Progenitor cell of endocrine pancreas (in vitro differentiated cells): ENCODE measurements at places on chromosomes 6 and 20.

GRCh38 chr6:122184401-122184827 is 215.0 kb upstream of the HSF2 start:
- no peak for DNase-seq

DNA sequence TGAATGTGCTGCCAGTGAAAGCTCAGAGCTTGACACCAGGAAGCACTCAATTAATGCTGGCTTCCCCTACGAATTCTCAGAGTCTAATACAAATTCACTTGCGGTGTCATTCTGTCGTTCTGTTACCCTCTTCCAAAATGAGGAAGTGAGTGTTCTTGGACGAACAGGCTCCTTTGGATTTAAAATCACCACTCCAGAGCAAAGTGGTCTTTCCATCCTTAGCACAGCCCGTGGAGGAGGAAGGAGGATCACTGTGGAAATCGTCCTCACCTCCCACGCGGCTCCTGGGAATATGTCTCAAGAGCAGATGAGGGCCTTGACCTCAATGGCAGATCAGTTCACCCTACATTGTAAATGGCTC is 41.7 kb downstream of the RIOK1 start:
- no peak for DNase-seq

- DNase-seq = no peak
Observed at GRCh38 chr20:24432046-24432442, 37.4 kb upstream of the SYNDIG1 start.

DNA sequence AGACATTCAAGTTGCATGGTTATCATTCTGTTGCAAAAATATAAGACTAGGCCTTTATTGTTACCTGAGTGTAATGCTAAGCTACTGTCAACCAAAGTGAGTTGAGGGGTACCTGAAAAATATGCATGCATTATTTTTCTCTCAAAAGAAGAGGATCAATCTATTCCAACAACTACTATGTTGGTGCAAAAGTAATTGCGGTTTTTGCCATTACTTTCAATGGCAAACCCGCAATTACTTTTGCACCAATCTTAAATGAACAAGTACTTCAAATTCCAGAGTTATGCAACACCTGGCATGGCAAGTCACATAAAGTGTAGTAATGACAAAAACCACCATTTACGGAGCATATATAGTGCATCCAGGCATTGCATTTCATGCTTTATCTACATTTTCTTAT is 307.0 kb upstream of the NOX3 start:
- DNase-seq = no peak

DNA sequence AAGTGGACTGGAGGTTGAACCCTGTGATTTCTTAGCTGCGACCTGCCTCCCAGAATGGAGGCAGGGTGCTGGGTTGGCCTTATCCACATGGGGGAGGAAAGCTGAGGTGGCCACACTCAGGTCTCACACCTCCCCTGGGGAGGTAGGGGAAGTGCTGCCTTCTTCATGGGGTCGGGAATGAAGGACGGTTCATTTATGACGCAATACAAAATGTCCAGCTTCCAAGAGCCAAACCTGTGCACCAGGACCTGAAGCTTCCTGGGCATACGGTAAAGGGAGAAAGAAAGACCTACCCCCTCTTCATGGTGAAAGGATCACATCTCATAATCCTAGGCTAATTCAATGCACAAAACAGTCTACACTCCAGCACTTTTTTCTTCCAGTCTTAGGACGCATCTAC is 150.6 kb upstream of the CDYL start:
- no peak for DNase-seq

DNA sequence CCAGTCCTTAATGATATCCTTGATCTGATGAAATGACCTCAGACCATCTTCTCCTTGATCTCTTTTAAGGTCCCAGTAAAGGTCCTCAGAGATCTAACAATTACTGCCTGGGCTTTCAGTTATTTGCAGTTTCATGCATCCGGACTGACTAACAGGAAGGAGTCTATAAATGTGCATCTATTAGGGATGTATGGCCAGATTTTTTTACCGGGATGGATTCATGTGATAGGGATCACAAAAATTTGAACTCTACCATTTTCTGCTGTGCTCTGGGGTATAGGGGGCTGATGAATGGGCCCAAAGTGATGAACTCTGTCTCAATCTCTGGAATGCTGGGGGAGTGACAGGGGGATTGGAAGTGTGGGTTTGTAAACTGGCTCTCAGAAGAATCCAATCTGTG is 36.2 kb upstream of the SCUBE3 start:
- DNase-seq = no peak

DNA sequence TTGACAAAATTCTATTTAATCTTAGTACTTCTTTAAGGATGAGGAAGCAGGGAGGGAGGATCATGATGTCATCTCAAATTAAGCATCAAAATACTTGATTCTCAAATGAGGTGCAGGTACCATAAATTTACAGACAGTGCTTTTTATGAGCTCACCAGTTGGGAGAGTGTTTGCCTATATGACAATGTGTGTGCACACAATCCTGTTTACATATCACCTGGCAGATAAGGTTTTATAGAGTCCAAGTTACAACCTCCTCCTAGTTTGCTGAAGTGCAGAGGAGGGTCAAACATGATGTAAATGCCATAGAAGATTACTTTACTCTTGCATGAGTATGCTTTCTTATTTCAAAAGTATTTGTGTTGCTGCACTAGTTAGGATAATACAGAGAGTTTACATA is 6.4 kb downstream of the ATXN1 start:
- DNase-seq = no peak

DNA sequence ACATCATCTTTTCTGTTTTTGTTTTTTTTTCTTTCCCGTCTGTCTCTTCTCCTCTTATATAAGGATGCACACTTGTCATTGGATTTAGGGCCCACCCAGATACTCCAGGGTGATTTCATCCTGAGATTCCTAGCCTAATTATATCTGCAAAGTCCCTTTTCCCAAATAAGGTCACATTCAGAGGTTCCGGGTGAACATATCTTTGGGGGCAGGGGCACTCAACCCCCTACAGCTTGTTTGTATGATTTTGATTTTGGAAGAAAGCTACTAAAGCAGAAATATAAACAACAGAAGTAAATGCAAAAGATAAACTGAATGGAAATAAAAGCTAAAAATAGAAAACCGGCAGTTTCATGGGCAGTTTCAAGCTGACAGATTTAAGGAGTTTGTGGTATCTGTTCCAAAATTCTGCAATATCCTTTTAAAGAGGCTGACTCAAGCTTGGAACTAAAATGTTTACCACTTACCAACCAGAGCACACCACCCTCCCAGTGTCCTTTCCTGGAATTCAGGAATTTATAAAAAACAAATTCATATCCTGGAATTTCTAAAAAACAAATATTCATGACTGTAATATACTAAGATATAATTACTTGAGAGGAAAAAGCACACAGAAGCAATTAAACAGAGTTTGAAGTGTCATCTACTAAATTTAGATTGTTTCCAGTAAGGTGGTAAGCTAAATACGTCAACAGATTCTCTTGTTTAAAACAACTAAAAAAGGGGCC is 100.0 kb upstream of the CARMIL1 start:
- DNase-seq = no peak

GRCh38 chr6:5237805-5238204 is 22.9 kb downstream of the LYRM4 start:
- DNase-seq = no peak

GRCh38 chr20:41649489-41649888 is 31.3 kb upstream of the CHD6 start:
- DNase-seq = no peak

DNA sequence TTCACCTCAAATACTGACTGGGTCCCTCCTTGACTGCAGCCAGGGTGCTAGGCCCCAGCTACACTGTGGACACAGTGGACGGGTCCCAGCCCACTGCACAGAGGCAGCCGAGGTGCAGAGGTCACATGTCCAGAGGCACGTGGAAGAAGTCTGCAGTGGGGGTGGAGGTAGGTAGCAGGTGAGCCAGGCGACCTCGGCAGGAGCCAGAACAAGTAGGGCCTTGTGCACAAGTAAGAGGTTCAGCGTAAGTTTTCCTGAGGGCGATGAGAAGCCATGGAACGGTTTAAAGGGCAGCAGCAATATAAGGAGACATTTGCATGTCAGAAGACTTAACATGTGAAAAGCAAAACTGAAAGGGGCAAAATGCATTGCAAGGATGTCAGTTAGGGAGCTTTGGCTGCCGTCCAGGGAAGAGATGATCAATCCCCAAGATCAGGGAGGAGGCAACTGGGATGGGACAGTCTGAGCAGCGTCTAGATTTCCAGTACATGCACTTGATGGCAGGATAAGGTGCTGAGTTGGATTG is 49.7 kb upstream of the SNX9 start:
- DNase-seq = no peak

DNA sequence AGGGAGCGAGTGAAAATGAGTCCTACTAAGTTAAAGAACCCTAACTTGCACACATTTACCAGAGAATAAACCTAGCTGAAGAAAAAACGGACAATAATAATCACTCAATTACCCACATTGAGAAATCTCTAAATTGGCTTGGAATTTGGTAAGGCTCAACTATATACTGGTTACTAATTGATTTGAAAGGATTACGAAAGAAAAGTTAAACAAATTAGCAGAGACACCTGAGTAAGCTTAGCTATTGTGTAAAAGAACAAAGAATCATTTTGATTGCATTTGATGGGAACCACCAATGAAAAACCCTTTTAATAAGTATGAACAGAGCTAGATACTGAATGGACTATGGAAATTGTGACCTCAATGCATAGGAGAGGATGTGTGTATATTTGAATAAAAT is 118.6 kb upstream of the ADGRF1 start:
- DNase-seq = no peak

DNA sequence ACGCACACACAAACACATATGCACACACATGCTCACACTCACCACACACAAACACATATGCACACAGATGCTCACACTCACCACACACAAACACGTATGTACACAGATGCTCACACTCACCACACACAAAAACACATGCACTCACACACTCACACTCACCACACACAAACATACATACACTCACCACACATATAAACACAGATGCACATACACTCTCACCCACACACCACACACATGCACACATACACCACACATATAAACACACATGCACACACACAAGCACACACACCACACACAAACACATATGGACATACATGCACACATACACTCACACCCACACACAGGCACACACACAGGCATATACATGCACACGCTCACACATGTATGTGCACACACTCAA is 112.3 kb downstream of the ERMARD start:
- DNase-seq = no peak

- no peak for DNase-seq
Observed at GRCh38 chr20:21004386-21005076, 101.6 kb downstream of the LINC00237 start.

DNA sequence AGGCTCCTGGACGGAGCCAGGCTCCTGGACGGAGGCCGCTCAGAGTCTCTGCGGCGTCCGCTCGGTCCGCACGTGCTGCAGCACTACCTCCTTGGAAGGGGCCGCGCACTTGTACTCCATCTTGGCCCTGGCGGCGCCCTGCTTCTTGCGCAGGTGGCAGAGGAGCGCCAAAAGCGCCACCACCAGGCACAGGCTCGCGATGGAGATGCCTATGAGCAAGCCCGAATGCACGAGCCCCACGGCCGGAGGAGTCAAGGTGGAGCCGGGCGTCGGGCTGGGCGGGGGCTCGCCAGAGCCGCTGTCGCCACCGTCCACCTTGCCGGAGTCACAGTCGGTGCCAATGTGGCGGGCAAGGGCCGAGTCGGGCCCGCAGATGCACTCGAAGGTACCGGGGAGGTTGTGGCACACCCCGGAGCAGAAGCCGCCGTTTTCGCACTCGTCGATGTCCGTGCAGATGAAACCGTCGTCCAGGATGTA is 1.7 kb downstream of the THBD start:
- DNase-seq = no peak

DNA sequence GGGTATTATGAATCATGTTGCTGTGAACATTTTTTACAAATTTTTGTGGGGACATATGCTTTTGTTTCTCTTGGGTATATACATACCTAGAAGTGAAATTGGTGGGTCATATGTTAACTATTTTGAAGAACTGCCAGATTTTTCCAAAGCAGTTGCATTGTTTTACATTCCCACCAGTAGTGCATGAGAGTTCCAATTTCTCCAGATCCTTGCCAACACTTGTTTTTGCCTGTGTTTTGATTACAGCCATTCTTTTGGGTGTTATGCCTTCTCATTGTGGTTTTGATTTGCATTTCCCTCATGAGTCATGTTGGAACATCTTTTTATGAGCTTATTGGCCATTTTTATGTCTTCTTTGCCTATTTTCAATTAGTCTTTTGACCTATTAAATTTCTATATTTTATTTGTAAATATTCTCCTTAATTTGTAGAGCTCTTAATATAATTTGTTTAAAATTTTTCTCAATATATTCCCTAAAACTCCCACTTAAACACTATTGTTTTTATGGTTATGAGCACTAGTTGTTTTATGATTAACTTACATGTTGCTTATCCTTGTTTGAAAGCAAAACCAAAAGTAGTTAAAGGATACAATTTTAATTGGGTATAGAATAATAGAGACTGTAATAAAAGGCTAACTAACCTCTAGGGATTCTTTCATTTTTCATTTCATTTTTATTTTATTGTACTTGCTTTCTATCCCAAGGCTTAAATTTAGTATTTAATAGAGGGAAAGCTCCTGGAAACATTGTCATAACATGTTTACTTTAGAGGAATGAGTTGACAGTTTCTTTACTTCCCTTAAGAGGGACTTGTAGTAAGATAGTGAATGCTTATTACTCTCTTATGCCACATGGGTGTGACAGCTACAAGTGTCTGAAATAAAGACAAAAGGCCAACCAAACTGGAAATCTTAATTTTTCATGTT is 5.5 kb downstream of the UBR2 start:
- no peak for DNase-seq

GRCh38 chr6:55474382-55474781 is 104.6 kb downstream of the HMGCLL1 start:
- no peak for DNase-seq

DNA sequence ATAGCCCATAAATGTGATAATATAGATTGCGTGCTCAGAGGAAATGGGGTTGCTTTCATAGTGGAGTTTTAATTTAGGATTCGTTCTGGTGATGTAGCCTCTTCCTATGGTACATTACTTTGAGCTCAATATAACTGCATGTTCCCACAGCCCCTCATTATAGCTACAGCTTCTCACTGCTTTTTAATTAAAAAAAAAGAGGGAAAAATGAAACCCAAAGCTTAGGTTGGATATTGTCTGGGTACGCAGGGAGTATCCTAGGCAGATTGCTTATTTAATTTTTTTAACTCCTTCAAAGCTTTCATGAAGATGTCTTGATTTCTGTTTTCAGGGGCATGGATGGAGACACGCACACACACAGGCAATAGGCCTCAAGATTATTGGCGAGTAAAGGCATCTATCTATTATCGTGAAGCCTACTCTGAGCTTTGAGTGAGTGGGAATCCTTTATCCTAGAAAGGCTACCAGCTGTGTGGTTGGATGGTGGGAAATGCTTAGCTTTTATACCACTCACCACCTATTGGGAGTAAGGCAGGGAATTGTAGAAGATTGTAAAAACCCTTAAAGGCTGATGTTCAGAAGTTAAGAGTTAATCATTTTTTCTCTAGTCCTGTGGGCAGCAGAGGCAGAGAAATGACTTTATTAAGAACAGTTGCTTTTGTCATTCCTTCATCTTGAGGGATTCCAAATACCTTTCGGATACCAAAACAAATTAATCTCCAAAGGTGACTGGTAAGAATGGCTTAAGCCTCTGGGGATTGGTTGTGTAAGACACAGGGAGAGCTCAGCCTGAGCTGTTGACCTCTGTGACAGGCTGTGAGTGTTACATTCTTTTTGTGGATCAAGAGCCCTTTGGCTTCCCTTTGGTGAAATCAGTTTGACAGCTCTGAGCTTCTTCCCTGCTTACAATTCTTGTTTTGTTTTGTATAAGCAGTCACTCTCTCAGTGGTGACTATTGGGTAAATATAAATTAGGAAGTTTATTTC is 33.4 kb downstream of the CTNNBL1 start:
- DNase-seq = no peak
